ENCODE measurements at places on chromosomes 12 and 14. TPM values are rescaled to one million over a fixed set of nuclear protein-coding genes. Genes with fewer than 3 reads are reported as not detected.
A peak's percentile ranks its signal among the peaks of the same experiment; 100 is the strongest.

DNA sequence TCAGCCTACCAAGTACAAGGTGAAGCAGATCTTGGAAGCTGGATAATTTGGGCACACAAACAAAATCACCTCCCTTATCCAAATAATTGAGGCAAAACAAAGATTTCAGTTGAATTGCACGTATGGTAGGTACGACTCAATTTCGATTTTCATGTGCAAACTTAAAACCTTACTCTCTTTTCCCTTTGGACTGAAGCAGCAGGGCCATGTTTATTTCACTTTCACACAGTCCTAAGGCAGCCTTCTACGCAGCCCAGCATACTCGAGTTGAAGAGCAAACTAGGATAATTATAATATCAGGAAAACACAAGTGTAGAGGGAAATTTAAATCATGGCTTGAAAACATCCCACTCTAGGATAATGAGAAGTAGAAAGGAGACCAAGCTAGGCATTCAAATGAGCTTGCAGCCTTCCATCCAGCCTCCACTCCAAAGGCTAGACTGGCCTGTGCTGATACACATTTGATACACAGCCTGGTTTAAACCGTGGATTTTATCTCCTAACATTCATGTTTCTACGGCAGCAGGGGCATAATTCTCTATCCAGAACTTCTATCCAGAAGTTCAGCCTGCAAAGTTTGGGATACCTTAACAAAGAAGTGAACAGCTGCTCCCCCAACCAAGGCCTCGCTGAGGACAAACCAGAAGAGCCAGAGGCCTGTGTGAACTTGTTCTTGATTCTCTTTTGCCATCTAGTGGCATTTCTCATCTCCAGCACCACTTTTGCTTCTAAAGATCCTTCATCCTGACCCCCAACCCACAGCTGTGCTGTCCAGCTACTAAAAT lies 2.4 kb upstream of the RNASE7 start:
- H3K27ac ChIP-seq, result peak overlapping the region; percentile 73
- DNase-seq, result no peak
- H3K36me3 ChIP-seq, result no peaks in the 10 kb centered on the region
- no peak overlapping the region for H3K4me3 ChIP-seq

PLEKHA5 gene
- 65.5 TPM for total RNA-seq

LRRC10 gene
- not detected for total RNA-seq

- DNase-seq, result no peak
- no peaks in the 10 kb centered on the region for H3K36me3 ChIP-seq
- peak overlapping the region; percentile 58 for H3K27ac ChIP-seq
- no peak overlapping the region for H3K4me3 ChIP-seq
- H3K4me1 ChIP-seq, result peaks cover 41% of the 10 kb centered on the region
Measured at GRCh38 chr14:94343238-94344005, 20.3 kb upstream of the SERPINA6 start.

- no peak overlapping the region for H3K4me3 ChIP-seq
- H3K36me3 ChIP-seq, result no peaks in the 10 kb centered on the region
- H3K27ac ChIP-seq, result no peak overlapping the region
- H3K27me3 ChIP-seq, result peaks cover 28% of the 10 kb centered on the region
- H3K4me1 ChIP-seq, result no peaks in the 10 kb centered on the region
Measured at GRCh38 chr12:130375296-130376287, 37.9 kb downstream of the PIWIL1 start.

DNA sequence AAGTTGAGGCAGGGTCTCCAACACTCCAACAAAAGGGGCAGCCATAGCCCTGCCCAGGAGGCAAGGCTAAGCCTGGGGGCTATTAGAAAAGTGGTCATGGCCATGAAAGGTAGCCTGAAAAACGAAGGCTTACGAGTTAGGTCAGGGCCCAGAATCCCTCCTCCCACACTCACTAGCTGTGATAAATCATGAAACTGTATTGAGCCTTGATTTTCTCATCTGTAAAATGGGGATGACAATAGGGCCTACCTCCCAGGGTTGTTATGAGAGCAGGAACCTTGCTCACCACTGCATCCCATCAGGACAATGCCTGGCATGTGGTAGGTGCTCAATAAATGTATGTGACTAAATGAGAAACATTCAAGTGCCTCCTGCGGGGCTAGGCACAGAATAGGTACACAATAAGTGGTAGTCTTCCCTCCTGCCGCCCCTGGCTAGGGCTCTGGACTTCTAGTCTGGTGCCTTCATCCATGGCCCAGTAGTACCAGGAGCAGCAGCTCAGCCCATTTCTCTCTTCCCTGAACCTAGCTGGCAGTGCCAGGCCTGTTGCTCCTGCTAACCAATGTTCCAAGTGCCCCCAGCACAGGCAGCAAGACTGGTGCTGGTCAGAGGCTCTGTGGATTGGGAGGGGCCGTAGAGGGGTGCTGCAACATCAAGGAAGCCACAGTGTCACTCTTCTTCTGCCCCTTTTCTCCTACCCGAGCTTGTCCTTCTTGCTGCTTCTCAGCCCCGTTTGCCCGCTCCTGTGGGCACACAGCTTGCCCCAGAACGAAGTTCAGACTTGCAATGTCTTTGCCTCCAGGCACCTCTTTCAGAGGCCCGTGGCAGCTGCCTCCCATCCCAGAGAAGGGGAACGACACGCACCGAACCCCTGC lies 7.8 kb downstream of the PGF start:
- H3K36me3 ChIP-seq, result peaks cover 5% of the 10 kb centered on the region
- H3K4me3 ChIP-seq, result no peak overlapping the region
- H3K4me1 ChIP-seq, result peaks cover 36% of the 10 kb centered on the region
- DNase-seq, result no peak
- H3K27ac ChIP-seq, result no peak overlapping the region

DLK1 gene
- total RNA-seq, result not detected

SPX gene
- total RNA-seq, result not detected

DNA sequence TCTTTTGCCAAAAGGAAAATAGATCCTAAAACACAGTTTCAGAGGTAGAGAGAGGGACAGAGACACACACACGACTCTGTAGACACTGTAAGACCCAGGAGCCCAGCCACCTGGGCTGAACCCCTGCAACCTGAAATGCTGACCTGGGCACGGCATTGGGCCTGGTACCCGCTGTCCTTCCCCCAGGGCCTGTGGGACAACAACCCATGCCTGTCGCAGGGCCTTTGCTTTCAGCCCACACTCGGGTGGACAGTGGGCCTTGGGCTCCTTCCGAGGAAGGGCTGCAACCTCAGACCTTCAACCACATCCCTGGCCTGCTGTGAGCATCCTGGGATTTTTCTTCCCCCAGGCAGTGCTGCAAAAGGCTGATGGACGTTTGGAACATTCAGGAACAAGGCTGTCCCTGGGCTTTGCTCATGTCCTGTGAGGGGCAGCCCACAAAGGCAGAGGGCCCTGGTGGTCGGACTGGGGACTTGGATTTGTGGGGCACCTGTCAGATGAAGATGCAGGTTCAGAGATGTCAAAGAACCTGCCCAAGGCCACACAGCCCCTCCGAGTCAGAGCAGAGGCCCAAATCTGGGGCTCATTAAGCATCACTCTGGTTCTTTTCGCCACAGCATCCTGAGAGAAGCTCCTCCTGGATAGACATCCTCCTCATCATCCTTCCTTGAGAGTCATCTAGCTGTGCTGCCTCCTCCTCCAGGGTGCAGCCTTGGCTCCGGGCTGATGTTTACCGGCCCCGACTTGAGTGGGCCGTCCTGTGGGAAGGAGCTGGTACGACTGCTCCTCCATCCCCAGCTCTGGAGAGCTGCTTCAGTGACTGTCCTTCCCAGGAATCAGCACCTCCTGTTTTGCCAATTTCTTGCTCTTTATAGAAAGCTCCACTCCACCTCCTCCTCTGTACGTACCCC lies 32.7 kb downstream of the CCDC92 start:
- H3K27me3 ChIP-seq, result no peaks in the 10 kb centered on the region
- no peak for DNase-seq
- H3K27ac ChIP-seq, result no peak overlapping the region
- peaks cover 72% of the 10 kb centered on the region for H3K36me3 ChIP-seq
- H3K4me1 ChIP-seq, result no peaks in the 10 kb centered on the region

AQP2 gene
- total RNA-seq, result 0.15 TPM

GRCh38 chr14:101507836-101508150 lies 53.5 kb upstream of the DIO3 start:
- H3K36me3 ChIP-seq, result no peaks in the 10 kb centered on the region
- H3K27ac ChIP-seq, result peak overlapping the region; percentile 60
- DNase-seq, result peak; percentile 61
- peaks cover 10% of the 10 kb centered on the region for H3K27me3 ChIP-seq
- no peak overlapping the region for H3K4me3 ChIP-seq

DNA sequence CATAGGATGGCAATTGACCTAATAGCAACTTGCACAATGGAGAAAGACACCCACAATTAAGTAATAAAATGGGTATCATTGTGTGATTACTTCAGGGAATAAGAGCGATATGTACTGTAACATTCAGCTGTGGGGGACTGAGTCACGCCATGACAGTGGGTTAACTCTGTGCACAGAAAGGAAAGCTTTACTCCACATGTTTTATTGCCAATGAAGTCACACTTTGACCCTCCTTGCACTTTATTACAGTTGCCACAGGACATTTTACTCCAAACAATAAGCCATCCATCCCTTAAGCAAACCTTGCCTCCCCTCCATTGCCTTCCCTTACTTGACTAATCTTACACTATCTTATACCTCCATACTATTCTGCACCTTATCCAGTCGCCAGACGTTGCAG lies 403.1 kb downstream of the VRK1 start:
- no peaks in the 10 kb centered on the region for H3K36me3 ChIP-seq
- peaks cover 12% of the 10 kb centered on the region for H3K27me3 ChIP-seq
- no peak for DNase-seq

DNA sequence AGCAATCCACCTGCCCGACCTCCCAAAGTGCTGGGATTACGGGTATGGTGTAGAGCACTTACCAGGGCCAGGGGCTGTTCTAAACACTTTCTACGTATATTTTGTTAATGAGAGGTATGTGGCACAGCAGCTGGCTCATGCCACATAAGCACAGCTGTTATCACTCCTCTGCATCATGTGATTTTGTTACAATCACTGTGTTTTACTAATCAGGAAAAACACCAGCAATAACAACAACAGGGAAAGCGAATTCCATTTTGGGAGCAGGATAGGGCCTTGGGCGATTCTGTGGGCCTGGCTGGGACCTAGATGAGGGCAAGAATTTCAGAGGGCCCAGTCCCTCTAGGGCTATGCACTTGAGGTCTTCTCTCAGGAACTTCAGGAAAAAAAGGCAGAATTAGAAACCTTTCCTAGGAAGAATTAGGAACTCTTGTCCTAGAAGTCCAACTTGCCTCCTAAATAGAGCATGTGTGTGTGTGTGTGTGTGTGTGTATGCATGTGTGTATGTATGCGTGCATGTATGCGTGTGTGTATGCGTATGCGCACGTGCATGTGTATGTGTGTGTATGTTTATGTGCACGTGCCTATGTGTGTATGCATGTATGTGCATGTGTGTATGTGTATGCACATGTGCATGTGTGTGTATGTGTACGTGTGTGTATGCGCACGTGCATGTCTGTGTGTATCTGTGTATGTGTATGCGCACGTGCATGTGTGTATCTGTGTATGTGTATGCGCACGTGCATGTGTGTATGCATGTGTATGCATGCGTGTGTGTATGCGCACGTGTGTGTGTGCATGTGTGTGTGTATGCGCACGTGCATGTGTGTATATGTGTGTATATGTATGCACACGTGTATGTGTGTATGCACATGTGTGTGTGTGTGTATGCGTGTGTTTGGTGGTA lies 41.8 kb upstream of the CORO1C start:
- DNase-seq, result no peak
- H3K27ac ChIP-seq, result peak overlapping the region; percentile 87
- H3K27me3 ChIP-seq, result no peaks in the 10 kb centered on the region
- no peak overlapping the region for H3K4me3 ChIP-seq
- peaks cover 49% of the 10 kb centered on the region for H3K4me1 ChIP-seq

LTBP2 gene
- 36.0 TPM for total RNA-seq

DNA sequence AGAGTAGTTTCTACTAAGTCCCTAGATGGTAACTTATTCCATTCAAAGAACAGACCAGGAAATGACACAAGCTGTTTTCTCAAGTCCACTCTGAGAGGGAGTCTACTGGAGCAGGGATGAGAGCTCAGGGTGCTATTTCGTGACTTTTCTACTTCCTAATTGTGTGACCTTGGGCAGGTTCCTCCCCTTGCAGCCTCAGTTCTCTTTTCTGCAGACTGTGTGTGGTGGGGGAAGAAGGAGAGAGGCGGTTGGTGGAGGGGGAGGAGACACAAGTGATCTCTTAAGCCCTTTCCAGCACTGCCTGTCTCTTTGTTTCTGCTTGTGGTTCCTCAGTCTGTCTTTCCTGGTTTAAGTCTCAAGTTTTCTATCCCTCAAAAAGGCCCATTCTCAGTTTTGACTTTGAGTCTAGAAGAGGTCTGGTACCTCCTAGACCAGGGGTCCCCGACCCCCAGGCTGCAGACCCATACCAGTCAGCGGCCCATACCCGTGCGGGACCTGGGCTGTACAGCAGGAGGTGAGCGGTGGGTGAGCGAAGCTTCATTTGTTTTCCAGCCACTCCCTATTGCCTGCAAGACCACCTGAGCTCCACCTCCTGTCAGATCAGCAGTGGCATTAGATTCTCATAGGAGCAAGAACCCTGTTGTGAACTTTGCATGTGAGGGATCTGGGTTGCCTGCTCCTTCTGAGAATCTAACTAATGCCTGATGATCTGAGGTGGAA lies 10.7 kb downstream of the FGF6 start:
- H3K4me1 ChIP-seq, result no peaks in the 10 kb centered on the region
- no peaks in the 10 kb centered on the region for H3K36me3 ChIP-seq
- peak; percentile 55 for DNase-seq
- peaks cover 21% of the 10 kb centered on the region for H3K27me3 ChIP-seq
- H3K27ac ChIP-seq, result no peak overlapping the region

- no peak overlapping the region for H3K4me3 ChIP-seq
- H3K27ac ChIP-seq, result no peak overlapping the region
- peaks cover 5% of the 10 kb centered on the region for H3K4me1 ChIP-seq
- H3K36me3 ChIP-seq, result no peaks in the 10 kb centered on the region
- DNase-seq, result no peak
Measured at GRCh38 chr12:115199831-115200230, 515.9 kb upstream of the TBX3 start.

SMCO3 gene
- total RNA-seq, result not detected

DNA sequence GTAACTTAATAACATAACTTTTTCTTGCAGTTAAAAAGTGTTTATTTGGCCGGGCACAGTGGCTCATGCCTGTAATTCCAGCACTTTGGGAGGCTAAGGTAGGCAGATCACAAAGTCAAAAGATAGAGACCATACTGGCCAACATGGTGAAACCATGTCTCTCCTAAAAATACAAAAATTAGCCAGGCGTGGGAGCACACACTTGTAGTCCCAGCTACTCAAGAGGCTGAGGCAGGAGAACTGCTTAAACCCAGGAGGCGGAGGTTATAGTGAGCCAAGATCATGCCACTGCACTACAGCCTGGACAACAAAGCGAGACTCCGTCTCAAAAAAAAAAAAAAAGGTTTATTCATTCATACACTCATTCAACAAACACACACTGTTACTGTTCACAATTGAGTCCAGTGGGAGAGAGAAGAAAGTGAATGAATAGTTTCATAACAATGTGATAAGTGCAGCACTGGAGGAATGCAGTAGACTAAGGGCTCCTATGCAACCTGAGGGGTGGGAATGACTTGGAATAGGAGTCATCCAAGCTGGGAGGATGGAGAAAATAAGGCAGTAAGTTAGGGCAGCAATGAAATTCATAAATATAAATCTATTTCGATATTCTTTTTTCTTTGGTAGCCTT lies 19.8 kb downstream of the DAD1 start:
- H3K4me3 ChIP-seq, result no peak overlapping the region
- H3K36me3 ChIP-seq, result peaks cover 44% of the 10 kb centered on the region
- no peak overlapping the region for H3K27ac ChIP-seq
- no peaks in the 10 kb centered on the region for H3K4me1 ChIP-seq
- H3K27me3 ChIP-seq, result no peaks in the 10 kb centered on the region

MYO1H gene
- total RNA-seq, result not detected

SLC48A1 gene
- total RNA-seq, result 43.0 TPM

LIN7A gene
- total RNA-seq, result 0.30 TPM

TMPRSS12 gene
- 0.34 TPM for total RNA-seq

All from suprapubic skin (tissue), 4 donors.